ENCODE measurements at places on chromosomes 12 and 14.

- DNase-seq = no peak
These were observed 118.8 kb downstream of the SCARB1 start for GRCh38 chr12:124744659-124745464.

- no peak for DNase-seq
These were observed 172.9 kb downstream of the CACNA1C start for GRCh38 chr12:2225696-2226095.

GRCh38 chr12:89932954-89933353 lies 224.3 kb upstream of the ATP2B1 start:
- DNase-seq = peak; percentile 66

DNA sequence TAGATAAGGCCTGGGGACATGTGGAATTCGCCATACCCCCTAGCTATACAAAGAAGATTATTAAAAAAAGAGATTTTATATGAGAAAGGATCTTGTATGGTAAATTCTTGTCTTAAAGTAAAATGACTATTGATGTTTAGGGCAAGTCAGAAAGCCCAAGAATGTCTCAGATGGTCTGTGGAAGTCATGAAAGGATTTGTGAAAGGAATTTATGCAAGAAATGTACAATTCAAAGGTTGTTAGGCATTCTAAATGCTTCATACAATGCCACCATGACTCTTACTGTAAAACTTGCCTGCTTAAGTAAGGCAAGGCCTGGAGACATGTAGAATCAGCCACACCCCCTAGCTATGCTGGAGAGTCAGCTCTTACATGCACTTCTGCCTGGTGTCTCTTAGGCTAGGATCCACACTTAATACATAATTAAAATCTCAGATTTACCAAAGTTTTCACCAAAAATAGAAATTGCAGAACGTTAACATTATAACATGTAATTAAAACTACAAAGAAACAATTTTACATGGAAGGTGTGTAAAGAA lies 8.9 kb upstream of the ETNK1 start:
- DNase-seq = no peak

- no peak for DNase-seq
These were observed 499.3 kb upstream of the TMEM132C start for GRCh38 chr12:127767656-127768055.

DNA sequence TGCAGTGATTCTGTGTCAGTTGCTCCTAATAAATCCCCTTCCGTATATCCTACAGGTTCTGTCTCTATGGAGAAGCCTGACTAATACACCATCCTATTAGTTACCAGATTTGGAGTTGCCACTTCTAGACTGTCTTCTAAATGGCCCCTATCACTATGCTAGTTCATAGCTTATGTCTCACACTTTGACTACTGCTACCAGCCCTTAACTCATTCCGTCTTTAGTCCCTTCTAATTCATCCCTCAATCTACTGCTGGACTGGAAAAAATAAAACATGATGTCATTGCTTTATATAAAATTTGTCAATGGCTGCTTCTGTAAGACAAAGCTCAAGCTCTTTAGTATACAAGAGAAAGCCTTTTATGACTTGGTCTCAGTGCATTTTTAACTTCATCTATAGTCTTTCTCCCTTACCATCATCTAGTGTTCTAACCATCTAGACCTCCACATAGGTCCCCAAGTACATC lies 99.5 kb downstream of the PPP1R12A start:
- DNase-seq = no peak

DNA sequence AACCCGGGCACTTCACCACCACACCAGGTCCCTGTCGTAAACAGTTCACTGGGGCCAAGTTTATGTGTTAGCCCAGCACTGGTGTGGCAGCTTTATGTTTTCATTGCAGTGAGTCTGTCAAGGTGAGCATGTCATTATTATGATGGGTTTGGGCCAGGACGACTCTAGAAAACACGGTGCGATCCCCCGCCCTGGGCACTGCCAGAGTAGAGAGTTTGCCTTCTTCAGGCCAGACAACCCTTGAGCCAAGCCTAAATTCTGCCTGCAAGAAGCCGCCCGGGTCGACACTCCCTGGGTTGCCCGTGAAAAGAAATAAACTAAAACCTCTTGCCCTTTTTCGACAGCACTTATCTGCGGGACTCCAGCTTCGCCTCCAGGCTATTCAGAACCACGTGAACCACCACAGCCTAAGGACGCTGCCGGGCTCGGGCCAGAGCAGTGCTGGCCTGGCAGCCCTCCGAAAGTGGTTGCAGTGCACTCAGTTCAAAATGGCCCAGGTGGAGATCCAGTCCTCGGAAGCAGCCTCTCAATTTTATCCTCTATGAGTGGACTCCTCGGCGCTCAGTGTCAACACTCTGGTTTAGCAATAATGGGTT lies 81.8 kb downstream of the PRIMA1 start:
- no peak for DNase-seq

- no peak for DNase-seq
These were observed 6.8 kb upstream of the DCD start for GRCh38 chr12:54654926-54655325.

DNA sequence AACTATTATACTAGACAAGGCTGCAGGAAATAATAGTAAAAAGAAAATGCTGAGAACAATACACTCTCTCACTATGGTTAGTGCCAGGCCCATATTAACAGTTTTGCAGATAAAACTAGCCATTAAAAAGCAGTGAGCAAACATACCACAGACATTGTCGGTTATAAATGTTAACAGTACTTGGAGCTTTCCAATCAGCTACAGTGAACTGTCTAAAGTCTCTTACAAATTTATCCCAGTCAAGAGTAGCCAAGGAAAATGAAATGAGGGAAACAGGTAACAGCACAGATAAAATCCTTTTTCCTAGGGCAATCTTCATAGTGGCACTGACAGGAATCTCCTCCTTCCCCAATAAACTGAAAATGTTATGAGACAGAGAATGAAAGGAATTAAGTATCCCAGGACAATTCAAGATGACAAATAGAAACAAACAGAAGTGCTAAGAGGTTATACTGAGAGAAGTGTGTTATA lies 30.8 kb downstream of the PAWR start:
- peak; percentile 39 for DNase-seq

DNA sequence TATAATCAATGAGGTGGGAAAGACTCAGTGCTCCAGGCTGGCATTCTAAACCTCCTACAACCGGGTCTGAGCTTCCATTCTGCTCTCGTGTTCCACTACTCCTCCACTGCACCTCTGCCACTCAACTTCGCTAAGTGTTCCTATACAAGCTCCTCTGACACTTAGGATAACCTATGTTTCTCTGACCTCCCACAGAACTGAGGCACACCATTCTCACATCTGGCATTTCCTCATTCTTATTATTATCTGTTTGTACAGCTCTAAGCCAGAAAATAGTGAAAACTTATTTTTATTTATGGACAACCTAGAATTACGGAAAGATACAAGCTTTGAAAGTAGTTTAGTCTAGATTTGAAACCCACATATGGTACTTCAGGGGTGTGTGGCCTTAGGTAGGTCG lies 127.0 kb downstream of the MED13L start:
- no peak for DNase-seq

DNA sequence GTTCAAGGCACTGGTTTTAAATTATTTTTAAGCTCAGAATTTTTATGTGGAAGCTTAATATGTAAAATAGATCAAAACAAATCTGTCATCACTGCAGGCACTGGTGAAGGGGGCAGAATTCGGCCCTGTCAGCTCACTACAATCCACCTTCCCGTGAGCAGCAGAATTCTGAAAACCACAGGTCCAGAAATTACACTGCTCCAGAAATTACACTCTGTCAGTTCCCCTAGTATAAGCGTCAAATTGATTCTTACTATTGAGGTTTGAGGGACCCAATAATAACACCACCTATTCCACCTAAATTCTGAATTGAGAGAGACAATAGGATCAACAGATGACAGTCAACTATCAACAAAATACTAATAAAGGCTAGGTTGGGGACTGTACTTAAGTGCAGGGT lies 245.5 kb downstream of the PHLDA1 start:
- no peak for DNase-seq
